ENCODE measurements at places on chromosomes 2 and 18. TPM values are rescaled to one million over a fixed set of nuclear protein-coding genes. Genes with fewer than 3 reads are reported as not detected.

The CD207 gene
- 0.06 TPM for polyA plus RNA-seq

The TSPYL6 gene
- not detected for polyA plus RNA-seq

The DARS1 gene
- 70.8 TPM for polyA plus RNA-seq

The DSC2 gene
- polyA plus RNA-seq, result 1.6 TPM

The RESP18 gene
- polyA plus RNA-seq, result not detected

The NDUFAF7 gene
- polyA plus RNA-seq, result 11.2 TPM

GRCh38 chr2:86520153-86520552, 43.1 kb downstream of the CHMP3 start:
- DNase-seq, result no peak

DNA sequence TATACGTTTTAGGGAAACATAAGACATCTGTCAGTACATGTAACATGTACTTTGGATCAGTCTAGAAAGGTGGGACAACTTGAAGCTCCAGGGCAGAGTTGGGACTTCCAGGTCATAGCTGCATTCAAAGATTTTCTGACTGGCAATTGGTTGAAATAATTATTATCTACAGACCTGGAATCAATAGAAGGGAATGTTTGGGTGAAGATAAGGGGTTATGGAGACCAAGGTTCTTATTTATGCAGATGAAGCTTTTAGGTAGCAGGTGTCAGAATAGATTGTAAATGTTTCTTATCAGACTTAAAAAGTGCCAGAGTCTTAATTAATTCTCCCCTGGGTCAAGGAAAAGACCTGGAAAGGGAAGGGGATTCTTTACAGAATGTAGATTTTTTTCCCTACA, 19.8 kb downstream of the RPIA start:
- no peak for DNase-seq

GRCh38 chr2:195647302-195647701, 9.7 kb upstream of the SLC39A10 start:
- DNase-seq, result no peak

- no peak for DNase-seq
These were observed 291.2 kb downstream of the ALPK2 start for GRCh38 chr18:58337686-58338085.

GRCh38 chr2:166900700-166901099, 12.4 kb downstream of the XIRP2 start:
- DNase-seq, result no peak

GRCh38 chr2:54813584-54813983, 90.1 kb downstream of the EML6 start:
- no peak for DNase-seq

DNA sequence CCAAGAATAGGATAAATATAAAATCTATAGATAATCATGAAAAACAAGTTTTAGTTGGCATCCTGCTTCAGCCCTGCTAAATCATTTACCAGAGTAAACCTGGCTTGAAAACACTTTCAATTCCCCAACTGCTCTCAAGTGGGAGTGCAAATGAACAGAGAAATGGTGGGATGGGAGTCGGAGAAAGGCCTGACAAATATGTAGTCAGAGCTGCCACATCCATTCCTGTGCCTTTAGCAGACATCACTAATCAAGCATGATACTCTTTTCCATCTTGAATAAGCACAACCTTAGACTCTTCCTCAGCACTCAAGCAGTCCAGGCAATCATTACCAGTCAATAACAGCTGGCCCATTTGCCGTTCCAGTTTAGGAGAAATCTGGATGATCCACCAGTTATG, 101.3 kb downstream of the ANKRD44 start:
- DNase-seq, result no peak

DNA sequence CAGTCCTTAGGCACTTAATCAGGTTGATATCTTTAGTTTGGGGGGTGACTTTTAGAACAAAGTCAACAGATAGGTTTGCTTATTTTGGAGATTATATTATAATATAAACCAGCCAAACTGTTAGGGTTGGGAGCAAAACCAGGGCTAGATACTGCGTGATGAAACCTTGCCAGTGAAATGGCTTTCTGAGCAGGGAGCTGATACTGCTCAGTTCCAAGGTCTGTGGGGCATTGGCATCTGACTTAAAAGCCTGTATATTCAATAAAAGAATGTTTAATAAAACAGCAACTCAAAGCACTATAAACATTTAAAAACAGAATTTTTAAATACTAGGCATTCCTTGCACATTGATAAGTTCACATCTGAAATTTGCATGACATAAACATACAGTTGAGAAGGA, 19.3 kb downstream of the PTPRM start:
- no peak for DNase-seq

- peak; percentile 36 for DNase-seq
These were observed 1.1 kb downstream of the ITGAV start for GRCh38 chr2:186590759-186591505.

DNA sequence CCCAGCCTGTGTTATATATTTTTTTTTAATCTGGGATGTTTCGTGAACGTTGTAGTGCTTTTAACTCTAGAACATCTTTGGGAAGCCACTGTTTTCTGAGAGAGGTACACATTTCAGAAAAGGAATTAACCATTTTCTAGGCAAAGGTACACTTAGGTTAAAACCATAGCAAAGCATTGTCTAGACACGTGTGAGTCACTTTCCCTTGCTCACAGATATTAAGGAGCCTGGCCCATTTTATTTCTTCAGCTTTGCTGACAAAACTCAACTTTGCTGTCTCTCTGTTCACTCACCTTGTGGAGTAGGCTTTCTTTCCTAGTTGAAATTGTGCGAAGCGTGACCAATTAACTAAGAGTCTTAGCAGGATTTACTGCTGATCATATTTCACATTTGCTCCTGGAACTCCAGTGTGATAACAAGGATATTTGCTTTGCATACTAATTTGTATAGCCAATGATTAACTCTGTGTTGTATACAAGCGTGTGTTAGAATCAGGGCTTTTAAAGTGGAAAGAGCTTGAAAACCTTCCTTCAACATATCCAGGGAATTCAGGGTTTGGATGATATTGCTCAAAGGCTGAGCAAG, 215.0 kb upstream of the AGAP1 start:
- DNase-seq, result no peak

Measured in urinary bladder (tissue), 4 donors.